ENCODE measurements at places on chromosomes 3 and 15.
A peak's percentile ranks its signal among the peaks of the same experiment; 100 is the strongest.

DNA sequence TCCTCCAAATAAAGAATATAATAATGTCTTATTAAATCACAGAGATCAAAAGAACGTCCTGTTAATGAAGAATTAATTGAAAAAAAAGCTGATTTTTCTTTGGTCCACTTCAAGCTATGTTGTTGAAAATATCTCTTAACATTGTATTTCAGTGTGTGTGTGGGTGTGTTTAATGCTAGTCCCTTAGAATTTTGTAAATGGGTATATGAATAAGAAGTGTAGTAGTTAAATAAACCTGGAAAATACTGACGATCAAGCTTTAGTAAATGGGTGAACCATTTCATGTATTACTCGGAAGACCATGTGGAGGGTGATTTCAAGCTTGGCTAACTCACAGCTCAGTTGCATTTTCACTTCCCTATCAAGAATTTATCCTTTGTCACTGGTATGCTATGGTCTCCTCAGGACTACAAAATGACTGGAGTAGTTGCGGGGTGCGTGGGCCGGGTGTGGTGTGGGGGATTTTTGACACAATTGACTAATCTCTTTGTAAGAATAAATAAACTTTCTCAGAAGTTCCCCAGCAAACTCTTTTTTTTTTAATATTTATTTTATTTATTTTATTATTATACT, 586.4 kb downstream of the GRM7 start:
- DNase-seq, result no peak

GRCh38 chr3:10417847-10418246, 87.5 kb downstream of the ATP2B2 start:
- DNase-seq, result no peak

GRCh38 chr15:82040862-82041261, 5.0 kb downstream of the MEX3B start:
- no peak for DNase-seq

DNA sequence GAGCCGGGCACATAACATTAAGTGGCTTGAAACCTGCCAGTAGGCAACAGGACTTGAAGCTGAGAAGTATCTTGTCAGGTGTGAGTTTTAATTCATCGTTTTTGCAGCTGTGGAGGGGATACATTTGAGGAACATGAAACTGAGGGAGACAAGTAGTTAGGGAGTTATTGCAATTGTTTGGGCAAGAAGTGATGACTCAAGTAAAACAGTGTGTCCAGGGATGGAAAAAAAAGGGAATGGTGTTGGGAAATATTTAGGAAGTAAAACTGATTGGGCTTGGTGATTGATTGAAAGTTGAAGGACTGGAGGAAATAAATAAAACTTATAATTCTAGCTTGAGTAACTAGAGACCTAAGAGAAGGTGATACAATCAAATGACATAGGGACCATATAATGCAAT, 85.5 kb downstream of the NCEH1 start:
- DNase-seq, result no peak

DNA sequence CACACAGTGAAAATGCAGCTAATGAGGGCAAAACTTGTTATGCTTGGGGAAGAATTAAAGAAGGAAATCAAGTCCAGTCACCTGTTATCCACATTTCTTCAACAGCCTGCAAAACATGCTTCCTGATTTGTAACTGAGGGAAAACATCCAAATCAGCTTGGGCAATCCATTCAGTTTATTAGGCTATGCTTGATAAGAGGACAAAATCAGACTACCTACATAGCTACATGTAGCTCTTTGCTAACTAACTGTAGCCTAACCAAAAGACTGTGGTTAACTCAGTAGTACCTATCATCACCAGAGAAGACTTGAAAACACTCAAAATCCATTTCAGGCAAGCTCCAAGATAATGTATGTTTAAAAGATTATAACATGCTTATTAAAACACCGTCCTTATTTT, 436.4 kb downstream of the SHQ1 start:
- DNase-seq, result no peak

GRCh38 chr15:80379693-80380092, 24.5 kb upstream of the ARNT2 start:
- DNase-seq, result no peak

DNA sequence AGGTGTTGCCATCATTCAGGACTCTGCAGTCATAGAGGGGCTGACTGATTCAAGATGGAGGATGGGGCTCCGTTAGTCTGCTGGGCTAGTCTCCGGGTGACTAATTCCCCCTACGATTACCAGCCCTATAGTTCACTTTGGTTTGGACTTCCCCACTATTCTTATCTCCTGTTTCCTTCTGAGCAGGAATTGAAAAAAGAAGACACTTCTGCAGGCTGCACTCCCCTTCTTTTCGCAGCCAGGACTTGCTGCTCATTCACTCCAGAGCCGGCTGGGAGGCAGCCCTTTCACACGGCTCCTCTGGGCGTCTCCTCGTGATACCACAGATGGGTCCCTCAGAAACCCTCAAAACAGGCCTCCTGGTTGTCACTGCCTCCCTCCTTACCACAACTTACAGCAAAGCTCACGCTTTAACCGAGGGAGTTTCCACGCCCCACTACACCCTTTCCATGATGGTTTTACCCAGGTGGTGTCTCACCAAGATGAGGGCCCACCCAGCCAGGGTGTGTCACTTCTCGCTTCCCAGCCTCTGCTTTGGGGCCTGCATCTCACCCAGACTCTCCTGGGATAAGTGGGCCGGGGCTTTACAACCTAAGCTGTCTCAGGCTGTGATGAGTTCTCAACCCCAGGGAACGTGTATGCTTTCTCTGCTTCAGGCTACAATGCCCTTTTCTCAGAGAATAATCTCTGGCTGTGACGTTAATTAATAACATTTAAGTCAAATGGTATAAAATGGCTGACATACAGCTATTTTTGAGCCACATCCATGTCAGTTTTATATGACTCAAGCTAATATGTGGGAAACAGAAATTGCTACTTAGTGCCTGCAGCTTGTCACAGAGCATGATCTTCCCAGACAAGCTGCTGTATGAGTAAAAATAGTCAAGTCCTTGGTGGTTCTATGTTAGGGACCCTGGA, 11.9 kb downstream of the CX3CR1 start:
- DNase-seq, result peak; percentile 74

- DNase-seq, result no peak
Observed at GRCh38 chr3:129599607-129600006, 6.9 kb downstream of the PLXND1 start.

GRCh38 chr3:27985369-27986035, 255.9 kb upstream of the CMC1 start:
- DNase-seq, result no peak

GRCh38 chr15:66735909-66736305, 33.9 kb downstream of the SMAD6 start:
- DNase-seq, result no peak

DNA sequence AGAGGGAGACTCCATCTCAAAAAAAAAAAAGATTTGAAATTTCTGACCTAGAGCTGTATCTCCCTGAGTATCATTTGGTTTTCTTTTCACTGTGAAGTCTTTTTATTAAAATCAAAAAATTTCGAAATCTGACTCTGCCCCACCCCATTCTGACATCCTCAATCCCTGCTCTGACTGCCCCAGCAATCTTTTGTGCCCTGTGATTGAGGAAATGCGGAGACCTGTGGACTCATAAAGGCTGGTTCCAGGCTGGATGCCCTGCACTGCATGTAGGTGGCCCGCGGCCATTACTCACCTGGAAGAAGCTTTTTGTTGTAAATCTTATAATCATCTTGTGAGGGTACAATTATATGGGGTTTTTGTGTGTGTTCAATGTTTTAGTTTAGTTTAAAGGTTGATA, 147.3 kb upstream of the SEMA6D start:
- DNase-seq, result no peak

DNA sequence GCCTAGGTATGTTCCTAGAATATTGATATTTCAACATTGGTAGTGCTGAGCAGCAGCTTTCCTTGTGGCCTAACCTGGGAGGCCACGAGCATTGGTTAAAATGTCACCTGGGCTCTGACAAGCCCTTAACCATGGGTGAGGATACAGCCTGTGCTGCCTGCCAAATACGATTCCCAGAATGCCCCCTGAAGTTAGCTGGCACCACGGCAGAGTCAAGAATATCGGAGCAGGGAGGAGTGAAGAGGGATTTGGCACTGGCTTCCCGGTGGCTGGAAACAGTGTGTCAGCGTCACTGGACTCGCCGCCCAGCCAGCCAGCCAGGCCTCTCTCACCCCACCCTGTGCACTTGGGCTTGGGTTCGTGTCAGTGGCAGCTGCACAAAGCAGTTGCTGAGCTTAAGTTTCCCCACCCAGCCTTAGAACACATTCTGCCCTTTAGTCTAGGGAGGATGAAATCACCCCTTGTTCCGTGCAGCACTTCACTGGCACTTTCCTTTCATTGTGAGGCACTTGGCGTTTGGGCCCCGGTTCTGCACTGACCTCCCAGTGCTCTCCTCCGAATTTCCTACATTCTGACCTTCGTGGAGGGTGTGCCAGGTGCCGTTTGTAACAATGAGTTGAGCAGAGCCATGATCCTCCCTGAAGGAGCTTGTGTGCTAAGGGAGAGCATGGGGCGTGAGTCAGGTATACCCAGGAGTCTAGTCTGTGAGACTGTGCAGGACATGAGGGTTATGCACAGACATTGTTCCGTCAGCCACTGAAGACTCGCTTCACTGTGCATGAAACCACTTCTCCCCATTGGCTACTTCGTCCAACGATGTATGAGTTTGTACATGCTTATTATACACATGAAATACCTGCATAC, 152.8 kb upstream of the BHLHE40 start:
- no peak for DNase-seq

GRCh38 chr3:45225465-45226205, 452 bp downstream of the TMEM158 start:
- DNase-seq, result no peak

- DNase-seq, result no peak
Observed at GRCh38 chr3:8456412-8456811, 45.2 kb upstream of the LMCD1 start.

- no peak for DNase-seq
Observed at GRCh38 chr3:3633761-3634160, 165.5 kb upstream of the LRRN1 start.

DNA sequence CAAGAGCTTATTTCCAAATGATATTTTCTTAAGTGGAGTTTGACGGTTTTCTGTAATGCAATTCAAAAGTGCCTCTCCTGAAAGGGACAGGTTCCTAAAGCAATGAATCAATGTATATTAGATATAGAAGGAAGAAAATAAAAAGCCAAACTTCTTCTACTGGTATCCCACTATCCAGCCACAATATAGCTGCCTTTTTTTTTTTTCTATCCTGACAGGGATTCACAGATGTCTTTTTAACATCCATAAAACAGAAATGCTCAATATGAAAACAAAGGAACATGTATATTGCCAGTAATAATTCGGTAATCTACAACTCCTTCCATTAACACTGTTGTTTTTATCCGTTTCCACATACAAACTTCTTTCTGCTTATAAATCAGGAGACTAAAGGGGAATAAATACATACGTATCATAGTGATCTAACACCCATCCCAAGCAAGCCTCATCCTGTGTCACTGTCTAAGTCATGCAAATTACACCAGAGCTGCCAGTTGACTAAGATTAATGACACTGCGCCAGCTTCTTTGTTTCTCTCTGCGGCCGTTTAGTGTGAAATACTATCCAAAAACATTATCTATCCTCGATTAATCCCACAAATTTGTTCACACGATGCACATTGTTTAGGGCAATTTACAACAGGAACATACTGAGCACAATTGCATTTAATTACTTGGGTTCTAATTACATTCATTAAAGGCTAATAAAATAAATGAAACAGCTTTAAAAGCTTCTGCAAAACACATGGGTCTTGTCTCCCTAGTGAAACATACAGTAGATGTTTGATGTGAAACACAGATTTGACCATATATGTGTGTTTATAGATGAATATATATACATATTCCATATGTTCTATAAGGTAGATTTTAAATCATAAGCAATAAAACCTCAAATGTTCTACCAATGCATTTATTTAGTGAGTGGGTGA, 51.9 kb upstream of the CDIN1 start:
- no peak for DNase-seq

DNA sequence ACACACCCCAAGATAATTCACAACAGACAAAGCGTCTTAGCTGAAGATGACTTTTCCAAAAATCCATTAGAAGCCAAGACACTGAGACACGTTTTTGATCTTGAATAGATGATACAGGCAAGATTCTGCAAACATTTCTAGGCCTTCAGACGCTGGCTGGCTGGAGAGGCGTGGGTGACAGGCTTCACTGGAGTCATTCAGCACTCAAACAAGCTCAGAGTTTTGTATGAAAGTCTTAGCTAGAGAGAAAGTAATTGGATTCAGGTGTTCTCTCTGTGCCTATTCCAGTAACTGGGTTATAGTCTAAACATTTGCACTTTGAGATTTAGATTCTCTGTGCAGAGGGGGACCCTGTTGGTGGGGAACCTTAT, 147.7 kb upstream of the BHLHE40 start:
- no peak for DNase-seq

DNA sequence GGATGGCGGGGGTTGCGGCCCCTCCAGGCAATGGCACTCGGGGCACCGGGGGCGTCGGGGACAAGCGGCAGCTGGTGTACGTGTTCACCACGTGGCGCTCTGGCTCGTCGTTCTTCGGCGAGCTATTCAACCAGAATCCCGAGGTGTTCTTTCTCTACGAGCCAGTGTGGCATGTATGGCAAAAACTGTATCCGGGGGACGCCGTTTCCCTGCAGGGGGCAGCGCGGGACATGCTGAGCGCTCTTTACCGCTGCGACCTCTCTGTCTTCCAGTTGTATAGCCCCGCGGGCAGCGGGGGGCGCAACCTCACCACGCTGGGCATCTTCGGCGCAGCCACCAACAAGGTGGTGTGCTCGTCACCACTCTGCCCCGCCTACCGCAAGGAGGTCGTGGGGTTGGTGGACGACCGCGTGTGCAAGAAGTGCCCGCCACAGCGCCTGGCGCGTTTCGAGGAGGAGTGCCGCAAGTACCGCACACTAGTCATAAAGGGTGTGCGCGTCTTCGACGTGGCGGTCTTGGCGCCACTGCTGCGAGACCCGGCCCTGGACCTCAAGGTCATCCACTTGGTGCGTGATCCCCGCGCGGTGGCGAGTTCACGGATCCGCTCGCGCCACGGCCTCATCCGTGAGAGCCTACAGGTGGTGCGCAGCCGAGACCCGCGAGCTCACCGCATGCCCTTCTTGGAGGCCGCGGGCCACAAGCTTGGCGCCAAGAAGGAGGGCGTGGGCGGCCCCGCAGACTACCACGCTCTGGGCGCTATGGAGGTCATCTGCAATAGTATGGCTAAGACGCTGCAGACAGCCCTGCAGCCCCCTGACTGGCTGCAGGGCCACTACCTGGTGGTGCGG, 1.9 kb downstream of the CHST2 start:
- DNase-seq, result peak; percentile 46

DNA sequence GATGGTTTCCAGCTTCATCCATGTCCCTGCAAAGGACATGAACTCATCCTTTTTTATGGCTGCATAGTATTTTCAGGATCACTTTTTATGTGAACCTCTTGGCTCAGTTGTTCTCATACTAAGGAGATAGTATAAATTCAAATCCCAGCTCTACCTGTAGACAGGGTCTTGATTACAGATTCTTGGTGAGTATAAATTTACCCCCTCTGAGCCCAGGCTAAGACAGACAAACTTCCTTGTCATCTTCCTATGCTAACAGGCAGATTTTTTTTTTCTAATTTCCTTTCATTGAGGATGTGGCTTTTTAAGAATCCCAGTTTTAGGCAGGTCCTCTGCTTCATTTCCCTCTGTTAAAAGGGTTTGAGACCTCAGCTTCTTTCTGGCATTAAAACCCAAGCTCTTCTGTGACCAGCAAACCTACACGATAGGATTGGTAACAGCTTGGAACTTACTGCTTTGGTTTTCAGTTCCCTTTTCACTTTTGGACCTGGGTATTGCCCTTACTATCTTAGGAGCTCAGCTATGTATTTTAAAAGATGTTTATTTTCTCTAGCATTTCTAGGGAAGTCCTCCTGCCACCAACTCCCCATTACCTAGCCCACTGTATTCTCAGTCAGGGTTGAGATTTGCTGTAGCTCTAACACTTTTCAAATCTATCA, 72.5 kb downstream of the VPS8 start:
- DNase-seq, result no peak
